ENCODE measurements at places on chromosomes 5 and 9.

GRCh38 chr9:91516777-91517176 is 93.1 kb upstream of the NFIL3 start:
- DNase-seq = no peak

DNA sequence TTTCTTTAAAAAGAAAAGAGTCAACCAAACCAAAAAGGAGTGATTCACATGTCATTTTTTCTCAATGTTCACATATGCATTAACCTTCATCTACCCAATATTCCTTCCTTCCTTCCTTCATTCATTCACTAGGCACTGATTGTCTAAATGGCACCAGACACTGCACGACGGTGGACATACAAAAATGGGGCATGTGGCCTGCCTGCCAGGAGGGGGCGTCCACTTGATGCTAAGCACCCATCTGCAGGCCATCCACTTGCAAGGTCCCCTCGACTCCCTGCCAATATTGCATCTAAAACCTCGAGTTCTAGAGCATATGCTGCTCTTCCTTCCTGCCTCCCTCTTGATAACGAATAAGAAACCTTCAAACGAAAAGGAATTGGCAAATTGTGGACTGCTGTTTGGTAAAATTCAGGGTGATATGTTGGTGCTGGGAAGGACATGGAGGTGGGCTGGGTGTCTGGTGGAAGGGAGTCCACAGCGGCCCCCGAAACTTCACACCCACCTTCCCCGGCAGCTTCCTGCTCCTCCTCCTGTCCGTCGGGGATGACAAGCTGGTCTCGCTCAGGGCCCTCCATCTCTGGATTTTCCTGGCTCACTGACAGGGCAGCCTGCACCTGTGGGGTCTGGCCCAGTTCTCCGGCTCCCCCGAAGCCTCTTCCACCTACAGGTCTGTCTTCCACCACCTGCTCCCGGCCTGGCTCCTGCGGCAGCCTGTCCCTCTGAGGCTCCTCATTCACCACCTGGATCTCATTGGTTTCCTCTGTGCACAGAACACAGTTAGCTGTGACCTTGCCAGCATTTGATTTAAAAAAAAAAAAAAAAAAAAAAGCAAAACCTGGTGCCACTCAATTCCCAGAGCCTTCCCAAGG is 64.3 kb downstream of the GOLM1 start:
- DNase-seq = no peak

- no peak for DNase-seq
Observed at GRCh38 chr9:131734781-131735180, 5.1 kb downstream of the RAPGEF1 start.

- no peak for DNase-seq
Observed at GRCh38 chr5:74332006-74332405, 308.5 kb downstream of the ENC1 start.

DNA sequence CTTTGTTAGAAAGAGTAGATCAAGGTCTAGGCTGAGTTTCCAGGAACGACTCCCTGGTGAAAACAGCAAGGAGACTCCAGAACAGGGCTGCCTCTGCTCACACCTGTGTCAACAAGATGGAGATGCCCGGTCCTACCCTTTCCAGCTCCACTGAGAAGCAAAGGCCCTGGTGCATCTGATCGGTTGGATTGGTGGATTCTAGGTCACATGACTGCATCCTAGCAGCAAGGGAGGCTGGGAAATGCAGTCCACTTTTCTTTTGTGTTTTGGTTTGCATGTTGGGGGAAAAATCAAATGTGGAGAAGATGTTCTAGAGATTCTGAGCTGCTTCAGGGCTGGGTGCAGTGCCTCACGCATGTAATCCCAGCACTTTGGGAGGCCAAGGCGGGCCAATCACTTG is 82.0 kb upstream of the TRIO start:
- DNase-seq = no peak

GRCh38 chr5:96157841-96158291 is 196.2 kb upstream of the ELL2 start:
- DNase-seq = no peak

- no peak for DNase-seq
Observed at GRCh38 chr5:61085885-61086284, 76.4 kb downstream of the SMIM15 start.

DNA sequence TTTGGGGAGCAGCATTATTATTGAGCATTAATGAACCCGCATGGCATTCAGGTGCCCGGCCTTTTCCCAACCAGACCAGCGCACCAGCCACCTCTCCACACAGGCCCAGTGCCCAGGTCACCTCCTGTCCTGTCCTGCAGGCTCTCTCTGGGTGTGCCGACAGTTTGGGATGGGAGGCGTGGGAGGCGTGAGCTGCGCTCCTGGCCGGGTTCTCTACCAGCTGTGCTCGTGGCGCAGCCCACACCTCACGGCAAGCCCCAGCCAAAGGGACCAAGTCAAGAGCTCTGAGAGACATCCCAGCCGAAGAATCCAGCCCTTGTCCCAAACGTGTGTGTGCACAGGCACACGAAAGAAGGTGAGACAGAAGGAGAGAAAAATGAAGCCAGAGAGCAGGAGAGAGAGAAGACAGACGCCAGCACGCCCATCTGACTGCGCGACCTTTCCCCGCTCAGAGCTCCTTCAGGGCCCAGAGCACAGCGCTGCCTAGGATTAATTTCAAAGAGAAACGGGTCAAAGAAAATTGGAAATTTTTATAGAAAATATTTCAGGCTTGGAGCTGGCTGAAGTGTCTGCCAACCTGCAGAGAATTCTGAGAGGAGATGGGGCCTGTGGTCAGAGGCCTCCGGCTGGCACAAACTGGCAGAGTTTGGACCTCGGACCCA is 81.7 kb downstream of the ADAMTS2 start:
- no peak for DNase-seq

GRCh38 chr5:113344973-113345940 is 89.5 kb downstream of the TSSK1B start:
- no peak for DNase-seq

- no peak for DNase-seq
Observed at GRCh38 chr5:82295144-82295543, 17.0 kb upstream of the RPS23 start.

GRCh38 chr9:76962732-76963131 is 56.7 kb upstream of the FOXB2 start:
- DNase-seq = no peak

DNA sequence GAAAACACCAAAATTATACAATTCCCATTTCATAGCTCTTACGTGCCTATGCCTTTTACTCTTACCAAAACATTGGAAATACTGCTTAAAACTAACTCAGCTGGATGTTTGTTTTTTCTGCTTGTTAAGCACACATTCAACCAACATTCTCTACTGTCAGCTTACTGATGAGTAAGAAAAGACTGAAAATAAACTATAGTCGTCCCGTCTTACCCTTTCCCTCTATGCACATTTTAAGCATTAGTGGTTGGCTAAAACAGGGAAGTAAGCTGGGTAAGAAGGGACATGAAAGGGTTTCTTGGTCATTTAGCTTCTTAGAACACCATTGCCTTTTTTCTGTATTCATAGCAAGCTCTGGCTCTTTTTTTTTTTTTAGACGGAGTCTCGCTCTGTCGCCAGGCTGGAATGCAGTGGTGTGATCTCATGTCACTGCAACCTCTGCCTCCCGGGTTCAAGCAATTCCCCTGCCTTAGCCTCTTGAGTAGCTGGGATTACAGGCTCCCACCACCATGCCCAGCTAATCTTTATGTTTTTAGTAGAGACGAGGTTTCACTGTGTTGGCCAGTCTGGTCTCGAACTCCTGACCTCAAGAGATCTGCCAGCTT is 232.1 kb upstream of the PCSK5 start:
- DNase-seq = no peak

GRCh38 chr9:98285446-98285845 is 30.0 kb upstream of the TBC1D2 start:
- no peak for DNase-seq

DNA sequence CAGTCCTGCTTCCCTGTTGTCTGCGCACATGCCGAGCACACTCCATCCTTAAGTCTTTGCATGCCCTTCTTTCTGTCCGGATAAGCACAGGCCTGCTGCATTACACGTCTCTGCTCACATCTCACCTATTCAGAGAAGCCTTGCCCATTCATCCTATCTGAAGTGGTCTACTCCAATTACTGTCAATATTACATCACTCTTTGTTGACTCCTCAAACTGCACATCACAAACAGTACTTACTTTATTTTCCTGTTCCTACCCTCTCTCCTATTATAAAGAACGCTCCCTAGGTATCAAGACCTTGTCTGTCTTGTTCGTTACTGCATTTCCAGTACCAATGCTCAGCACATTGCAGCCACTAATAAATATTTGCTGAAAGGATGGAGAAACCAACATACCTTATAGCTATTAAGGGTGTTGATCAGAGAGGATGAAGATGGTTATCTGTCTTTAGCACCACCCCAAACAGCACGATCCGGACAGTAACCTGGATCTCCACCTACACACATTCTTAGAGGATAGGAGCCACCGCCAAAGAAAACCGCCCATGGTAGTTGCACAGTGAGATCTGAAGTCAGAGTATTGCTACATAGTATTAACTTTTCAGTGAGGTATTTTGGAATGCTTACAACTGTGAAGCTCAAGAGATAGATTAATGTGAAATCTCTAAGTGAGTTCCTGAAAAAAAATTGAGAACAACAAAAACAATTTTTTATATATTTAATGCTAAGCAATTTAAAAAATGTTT is 1.6 kb upstream of the PRRC1 start:
- no peak for DNase-seq

GRCh38 chr5:158940977-158941376 is 158.7 kb downstream of the EBF1 start:
- no peak for DNase-seq

DNA sequence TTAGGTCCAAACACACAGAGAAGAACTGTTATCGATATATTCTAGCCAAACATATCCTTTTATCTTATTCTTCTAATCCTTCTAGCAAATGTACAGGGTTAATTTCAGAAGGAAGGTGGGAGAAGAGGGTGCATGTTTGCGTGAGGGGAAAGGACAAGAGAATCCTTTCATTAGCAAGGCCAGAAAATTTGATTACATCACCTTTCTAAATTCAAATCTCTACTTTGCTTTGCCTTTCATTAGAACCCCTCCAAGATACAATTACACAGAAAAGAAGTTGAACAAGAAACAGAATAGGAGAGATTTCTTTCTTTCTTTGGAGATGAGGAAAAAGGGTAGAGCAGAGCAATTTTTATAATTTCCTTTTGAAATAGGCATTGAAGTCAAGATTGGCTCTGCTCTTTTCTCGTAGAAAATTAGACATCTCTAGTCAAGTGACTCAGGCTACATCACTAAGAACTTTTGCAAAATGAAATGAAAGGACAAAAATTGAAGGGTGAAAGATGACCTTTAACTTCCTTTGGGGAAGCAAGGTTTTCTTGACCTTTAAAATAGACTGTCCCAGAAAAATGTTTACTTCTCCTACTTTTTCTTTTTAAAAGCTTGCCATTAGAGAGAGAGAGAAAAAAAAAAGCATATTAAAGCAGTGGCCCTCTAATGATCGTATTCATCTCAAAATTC is 81.2 kb downstream of the TTLL11 start:
- DNase-seq = no peak

GRCh38 chr5:926417-927171 is 33.9 kb downstream of the TRIP13 start:
- DNase-seq = no peak

DNA sequence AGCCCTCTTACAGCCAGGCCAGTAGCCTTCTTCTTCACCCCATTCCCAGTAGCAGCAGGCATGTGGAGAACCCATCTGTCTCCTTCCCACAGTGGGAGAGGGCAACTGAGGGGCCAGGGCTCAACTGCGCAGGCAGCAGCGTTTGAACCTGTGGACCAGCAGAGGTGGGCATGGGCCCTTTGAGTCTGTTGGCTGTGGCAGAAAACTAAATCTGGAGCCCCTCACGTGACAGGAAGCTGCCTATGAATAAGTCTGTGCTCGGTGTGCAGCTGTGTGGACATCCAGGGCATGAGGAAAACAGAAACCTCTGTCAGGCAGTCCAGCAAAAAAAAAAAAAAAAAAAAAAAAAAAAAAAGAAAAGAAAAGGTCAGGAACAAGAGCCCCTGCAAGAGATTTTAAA is 189.2 kb upstream of the NR3C1 start:
- no peak for DNase-seq

DNA sequence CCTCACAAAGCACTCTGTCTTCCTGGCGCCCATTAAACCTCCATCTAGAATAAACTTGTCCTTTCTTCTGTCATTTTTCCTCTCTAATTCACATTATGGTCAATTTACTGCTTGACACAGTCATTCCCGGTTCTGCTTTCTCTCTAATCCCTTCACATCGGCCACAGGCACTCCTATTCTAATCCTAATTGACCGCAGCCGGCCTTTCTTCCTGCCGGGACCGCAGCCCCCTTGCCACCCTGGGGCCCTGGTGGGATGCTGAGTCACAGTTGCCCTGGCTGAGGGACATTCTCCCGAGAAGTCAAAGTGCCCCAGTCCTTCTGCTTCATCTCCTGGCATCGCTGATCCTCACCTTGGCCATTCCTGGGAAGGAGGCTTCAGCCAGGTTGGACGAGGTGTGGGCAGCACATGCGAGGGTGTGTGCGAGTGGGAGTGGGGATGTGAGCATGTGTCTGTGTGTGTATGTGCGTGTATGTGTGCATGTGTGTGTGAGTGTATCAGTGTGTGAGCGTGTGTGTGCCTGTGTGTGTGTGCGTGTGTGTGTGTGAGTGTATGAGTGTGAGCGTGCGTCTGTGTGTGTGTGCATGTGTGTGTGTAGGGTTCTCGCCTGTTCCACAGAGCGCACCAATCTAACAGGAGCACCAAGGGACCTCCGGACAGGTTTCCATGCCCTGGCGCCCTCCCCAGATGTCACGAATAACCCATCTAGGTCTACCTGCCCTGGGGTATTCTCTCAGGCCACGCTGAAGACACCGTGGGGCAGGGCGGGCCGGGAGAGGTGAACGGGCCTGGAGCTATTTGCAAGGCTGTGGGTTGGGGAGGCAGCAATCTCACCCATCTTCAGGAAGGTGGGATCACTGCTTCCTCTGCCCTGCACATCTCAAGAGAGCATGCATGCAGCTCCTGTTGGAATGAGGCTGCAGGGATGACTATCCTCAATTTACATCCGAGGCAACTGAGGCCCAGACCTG is 191.2 kb downstream of the PAX5 start:
- DNase-seq = no peak

GRCh38 chr9:121447321-121447834 is 52.3 kb downstream of the GGTA1 start:
- DNase-seq = no peak
